ENCODE measurements at places on chromosomes 6 and 20.

DNA sequence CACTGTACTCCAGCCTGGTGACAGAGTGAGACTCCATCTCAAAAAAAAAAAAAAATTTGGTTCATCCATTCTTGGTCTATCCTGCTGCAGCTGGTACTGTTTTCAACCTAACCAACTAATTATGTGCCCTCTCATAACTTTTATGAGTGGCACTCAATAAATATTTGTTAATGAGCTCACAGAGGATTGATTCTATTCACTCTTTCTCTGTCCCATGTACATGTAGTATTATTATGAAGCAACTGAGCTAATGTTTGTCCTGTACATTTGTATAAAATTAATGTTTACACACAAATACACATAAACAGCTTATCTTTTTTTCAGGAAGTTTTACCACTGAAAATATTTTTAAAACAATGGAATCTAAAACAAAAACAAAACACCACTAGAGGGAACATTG lies 10.1 kb downstream of the RIPOR2 start:
- DNase-seq, result no peak

- no peak for DNase-seq
These were observed 238.5 kb downstream of the ZFAND3 start for GRCh38 chr6:38057994-38058393.

- DNase-seq, result no peak
These were observed 229.8 kb downstream of the SOX4 start for GRCh38 chr6:21823371-21823770.

- DNase-seq, result no peak
These were observed 34.4 kb downstream of the PCNA start for GRCh38 chr20:5085380-5085779.

- no peak for DNase-seq
These were observed 33.0 kb upstream of the GPR6 start for GRCh38 chr6:109945091-109945490.

GRCh38 chr20:2314759-2315439 lies 19.1 kb downstream of the TGM3 start:
- no peak for DNase-seq

DNA sequence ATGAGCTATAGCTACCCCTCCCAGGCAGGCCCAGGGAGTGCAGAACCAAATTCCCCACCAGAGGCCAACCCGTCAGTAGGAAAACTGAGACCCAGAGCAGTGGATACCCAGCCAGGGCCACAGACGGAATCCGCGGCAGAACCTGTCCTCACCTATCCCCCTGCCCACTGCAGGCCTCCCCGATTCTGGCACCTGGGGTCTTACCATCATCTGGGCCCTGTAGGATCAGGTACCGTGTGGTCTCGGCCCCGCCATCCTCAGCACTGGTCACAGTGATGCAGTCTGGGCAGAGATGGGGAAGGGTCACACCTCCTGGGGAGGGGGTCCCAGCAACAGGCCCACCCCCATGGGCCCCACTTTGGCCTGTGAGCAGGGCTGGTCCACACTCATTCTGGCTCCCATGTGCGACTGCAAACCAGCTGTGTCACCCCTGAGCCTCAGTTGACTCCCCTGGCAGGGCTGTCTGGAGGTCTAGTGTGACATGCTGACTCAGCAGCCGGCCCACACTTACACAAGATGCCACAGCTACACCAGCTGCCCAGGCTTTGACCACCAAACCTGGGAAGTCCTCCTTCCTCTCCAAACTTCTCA lies 3.8 kb downstream of the ZNF335 start:
- no peak for DNase-seq

GRCh38 chr6:24683297-24684296 lies 16.7 kb downstream of the ACOT13 start:
- DNase-seq, result no peak

- DNase-seq, result no peak
These were observed 5.1 kb downstream of the KCNS1 start for GRCh38 chr20:45095805-45096238.

GRCh38 chr20:50380697-50381040 lies 129.5 kb upstream of the PTPN1 start:
- no peak for DNase-seq

DNA sequence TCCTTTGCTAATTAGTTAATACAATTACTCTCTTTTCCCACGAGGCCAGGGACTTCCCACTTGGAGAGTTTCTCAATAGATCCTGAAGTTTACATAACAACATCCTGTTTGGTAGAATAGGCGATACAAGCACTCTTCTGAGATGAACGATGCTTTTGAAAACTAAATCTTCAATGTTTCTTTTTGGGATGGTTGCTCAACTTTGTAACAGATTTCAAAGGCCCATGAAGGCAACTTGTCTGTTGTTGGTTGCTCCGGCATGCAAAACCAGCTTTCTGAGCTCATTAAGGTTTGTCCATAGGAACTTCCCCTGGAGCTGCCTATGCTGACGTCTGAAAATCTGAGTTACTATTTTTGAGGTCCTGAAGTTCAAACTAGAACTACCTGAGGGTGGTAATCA lies 25.9 kb upstream of the ROS1 start:
- no peak for DNase-seq

DNA sequence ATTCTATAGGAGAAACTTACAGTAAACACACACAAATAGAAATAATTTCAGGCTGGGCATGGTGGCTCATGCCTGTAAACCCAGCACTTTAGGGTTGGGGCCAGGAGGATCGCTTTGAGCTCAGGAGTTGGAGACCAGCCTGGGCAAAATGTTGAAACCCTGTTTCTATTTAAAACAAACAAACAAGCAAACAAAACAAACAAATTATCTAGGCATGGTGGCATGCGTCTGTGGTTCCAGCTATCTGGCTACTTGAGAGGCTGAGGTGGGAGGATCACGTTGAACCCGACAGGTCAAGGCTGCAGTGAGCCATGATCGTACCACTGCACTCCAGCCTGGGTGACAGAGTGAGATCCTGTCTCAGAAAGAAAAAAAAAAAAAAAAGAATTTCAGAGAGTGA lies 64.0 kb downstream of the NHLRC1 start:
- no peak for DNase-seq

DNA sequence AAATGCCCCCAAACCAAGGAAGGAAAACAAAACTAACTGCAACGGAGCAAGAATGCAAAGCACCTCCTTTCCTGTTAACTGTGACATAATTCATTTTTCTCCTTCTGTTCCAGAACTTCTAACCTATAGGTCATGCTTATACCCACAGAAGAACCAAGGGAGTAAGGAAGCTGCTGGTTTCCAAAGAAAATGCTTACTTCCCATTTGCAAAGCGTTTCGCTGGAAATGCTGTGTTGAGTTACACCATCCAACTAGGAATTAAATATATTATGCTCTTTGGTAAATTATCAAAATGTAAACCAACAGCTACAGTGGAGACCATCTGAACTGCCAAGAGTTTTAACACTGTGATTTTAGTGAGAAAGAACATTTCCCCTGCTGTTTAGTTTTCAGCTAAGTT lies 42.9 kb downstream of the ATXN1 start:
- DNase-seq, result no peak

GRCh38 chr6:167559675-167560479 lies 235.0 kb downstream of the TTLL2 start:
- DNase-seq, result no peak

DNA sequence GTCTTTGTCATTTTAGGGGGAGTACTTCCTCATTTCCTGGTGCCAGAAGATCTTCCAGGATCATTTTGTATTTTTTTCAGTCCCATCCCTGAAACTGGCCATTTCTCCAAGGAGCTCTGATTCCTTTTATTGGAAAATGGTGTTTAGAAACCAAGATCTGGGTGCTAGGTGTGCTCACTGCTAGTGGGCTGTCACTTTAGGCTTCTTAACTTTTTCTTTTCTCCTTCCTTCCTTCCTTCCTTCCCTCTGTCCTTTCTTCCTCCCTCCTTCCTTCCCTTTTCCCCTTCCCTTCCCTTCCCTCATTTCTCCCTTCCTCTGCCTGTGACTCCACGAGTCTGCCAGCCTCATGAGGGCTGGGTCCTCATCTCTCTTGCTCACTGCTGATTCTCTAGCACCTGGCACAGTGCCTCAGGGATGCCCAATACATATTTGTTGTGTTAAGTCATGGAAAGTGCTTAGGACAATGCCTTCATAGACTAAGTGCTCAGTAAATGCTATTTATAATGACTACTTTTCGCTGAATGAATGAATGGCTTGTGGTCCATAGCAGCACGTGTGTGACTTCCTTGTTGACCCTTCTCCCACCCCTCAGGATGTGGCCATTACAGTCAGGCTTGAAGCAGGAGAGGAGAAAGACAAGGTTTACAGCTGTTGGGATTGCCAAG lies 36.9 kb downstream of the APCDD1L start:
- no peak for DNase-seq

DNA sequence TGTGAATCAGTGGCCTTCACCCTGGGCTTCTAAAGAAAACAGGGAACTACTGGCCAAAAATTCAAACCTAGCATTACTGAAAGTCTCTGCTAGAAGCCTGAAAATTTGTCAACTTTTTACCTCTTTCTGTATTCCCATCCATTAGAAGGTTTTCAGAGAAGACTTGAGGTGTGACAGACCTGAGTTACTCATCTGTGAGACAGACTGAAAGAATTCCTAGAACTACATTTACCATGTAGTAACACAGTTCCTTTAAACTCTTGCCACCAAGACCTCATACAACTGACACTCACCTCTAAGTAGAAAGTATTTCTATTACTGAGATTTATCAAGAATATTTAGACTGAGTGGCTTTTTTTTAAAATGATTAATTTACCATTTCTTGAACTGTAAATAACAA lies 4.5 kb downstream of the DPM1 start:
- no peak for DNase-seq

DNA sequence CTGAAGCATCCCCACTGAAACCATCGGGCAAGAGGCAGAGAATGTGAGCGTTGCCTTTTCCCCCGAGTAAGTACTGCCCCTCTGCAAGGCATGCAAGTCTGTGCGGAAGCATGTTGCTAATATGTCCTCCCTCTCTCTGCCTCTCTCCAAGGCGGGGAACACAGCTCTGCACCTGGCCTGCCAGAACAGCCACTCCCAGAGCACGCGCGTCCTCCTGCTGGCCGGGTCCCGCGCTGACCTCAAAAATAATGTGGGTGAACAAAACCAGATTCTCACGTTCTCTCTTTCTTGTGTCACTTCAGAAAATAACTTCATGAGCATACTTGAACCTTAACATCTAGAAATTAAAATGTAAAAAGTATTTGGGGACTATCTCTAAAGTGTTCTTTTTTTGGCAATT lies 26.4 kb downstream of the LYRM2 start:
- no peak for DNase-seq

DNA sequence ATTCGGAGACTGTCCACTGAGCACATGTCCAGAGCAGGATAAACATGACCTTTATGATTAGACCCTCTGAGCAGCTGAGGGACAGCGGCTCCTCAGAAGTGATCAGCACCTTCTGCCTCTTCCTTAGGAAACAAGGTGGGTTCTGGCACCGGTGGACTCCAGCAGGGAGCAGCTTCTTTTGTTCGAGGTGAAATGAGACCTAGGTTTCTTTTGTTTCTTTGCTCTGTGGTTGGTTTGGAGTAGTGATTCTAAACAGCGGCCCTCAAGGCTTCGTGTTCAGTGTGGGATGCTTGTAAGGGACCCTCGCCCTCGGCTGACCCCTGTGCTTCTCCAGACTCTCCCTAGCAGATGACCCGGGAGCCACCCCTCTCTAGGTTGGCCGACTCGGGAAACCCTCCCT lies 14.6 kb upstream of the FRMD1 start:
- DNase-seq, result no peak

- DNase-seq, result no peak
These were observed 48.8 kb upstream of the TAF8 start for GRCh38 chr6:42001506-42001905.

DNA sequence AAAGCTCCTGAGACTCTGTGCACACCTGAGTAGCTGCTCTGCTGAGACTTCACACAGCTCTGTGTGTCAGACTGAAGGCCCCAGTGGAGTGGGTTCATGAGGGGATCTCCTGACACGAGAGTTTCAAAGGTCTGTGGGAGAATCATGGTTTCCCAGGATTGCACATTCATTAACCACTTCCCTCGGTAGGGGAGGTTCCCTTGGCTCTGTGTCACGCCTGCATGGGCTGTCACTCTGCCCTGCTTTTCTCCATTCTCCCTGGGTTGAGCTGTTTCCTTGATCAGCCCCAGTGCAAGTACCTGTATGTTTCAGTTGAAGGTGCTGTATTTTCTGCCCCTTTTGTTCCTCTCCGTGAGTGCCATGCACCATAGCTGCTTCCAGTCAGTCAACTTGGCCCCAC lies 236.9 kb downstream of the EPM2A start:
- DNase-seq, result no peak

DNA sequence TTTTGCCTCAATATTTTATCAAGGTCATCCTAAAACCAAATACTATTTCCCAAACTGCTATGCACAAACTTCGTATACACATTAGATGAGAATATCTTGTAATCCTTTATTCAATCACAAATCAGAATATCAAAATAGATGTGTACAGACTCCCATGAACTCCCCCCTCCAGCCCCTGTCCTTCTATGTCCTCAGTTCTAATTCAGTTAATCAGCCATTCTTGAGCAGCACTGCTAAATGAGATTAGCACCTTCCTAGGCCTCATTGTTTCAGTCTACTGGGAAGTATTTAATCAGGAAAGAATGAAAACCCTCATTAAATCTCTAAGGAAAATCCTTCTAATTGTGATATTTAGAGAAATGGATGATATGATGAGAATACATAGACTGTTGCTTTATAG lies 36.6 kb downstream of the RCAN2 start:
- DNase-seq, result no peak

DNA sequence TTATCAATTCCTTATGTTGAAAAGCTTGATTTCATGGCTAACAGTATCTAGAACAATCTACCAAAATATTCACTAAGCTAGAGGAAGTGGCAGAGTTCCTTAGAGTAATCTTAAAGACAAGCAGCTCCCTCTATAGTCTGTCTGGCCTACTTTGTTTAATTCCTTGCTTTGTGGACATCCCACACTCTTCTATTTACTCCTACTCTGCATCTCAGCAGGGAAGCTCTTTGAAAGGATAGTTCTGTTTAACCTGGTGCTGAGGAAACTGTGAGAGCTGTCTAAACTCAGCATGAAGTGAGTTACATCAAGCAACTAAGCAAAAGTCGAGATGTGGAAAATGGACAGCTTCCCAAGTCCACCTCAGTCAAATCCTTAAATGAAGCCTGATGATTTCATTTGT lies 4.3 kb downstream of the REV3L start:
- no peak for DNase-seq

DNA sequence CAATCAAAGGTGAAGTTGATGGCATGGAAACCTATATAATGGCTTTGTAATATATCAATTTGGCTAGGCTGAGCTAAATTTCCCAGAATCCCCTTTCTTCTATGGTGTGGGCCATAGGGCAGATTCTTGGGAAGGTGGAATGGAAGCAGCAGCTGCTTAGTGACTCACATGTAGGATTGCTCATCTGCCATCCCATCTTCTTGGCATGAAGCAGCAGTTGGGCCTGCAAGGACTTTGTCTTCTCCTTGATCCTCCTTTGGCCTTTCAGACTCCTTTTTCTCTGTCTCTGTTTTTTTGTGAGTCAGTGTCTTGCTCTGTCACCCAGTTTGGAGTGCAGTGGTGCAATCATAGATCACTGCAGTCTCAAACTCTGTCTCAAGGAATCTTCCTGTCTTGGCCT lies 52.6 kb upstream of the CEP162 start:
- no peak for DNase-seq

GRCh38 chr20:24950128-24950835 lies 1.2 kb downstream of the CST7 start:
- peak; percentile 83 for DNase-seq
